ENCODE measurements at places on chromosomes 1 and 21. TPM values are rescaled to one million over a fixed set of nuclear protein-coding genes. Genes with fewer than 3 reads are reported as not detected.
A peak's percentile ranks its signal among the peaks of the same experiment; 100 is the strongest.

The CR1L gene
- total RNA-seq = not detected

The MX1 gene
- total RNA-seq = 60.8 TPM

The SPATA46 gene
- not detected for total RNA-seq

The PTAFR gene
- total RNA-seq = 14.2 TPM

The TCEANC2 gene
- total RNA-seq = 2.1 TPM

The NAV1 gene
- total RNA-seq = 17.1 TPM

The AHDC1 gene
- 2.6 TPM for total RNA-seq

The KCNQ4 gene
- 0.20 TPM for total RNA-seq

The LMX1A gene
- total RNA-seq = not detected

The GBP7 gene
- total RNA-seq = not detected

The NEGR1 gene
- total RNA-seq = 14.9 TPM

GRCh38 chr1:21607549-21608529 lies 61.3 kb downstream of the RAP1GAP start:
- DNase-seq = peak; percentile 73

- DNase-seq = no peak
Observed at GRCh38 chr1:229231754-229232119, 39.2 kb upstream of the RAB4A start.

GRCh38 chr1:47823040-47823808 lies 174.0 kb downstream of the TRABD2B start:
- DNase-seq = no peak

DNA sequence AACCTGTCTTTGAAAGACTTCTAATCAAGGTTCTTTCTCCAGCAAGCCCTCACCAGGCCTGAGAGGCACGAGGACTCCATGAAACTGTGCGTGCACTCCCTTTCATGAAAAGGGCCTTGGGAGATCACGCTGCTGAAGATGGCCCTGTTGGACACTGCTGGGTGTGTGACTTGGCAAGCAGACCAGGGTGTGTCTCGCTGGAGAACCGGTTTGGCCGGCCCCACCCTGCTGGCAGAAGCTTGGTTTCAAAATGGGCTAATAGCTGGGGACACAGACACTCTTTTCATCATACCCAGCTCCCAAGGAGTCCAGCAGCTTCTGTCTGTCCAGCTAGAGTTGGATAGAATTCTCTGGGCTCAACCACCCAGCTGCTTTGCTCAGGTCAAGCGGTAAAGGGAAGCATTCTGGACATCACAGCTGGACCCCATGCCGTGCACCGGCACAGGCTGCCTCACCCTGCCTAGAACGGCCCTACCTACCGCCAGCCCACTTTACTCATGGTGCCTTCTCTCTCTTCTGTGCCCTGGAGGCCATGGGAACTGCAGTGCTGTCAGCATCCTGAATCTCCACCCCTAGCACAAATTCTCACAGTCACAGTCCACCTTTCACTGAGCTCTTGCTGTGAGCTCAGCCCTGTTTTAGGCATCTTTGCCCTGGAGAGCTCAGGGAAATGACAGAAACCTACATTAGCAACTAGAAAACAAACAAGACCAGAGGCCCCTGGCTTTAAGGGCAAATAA lies 24.6 kb downstream of the PKP1 start:
- no peak for DNase-seq

- no peak for DNase-seq
Observed at GRCh38 chr1:234943836-234944402, 184.7 kb downstream of the TOMM20 start.

DNA sequence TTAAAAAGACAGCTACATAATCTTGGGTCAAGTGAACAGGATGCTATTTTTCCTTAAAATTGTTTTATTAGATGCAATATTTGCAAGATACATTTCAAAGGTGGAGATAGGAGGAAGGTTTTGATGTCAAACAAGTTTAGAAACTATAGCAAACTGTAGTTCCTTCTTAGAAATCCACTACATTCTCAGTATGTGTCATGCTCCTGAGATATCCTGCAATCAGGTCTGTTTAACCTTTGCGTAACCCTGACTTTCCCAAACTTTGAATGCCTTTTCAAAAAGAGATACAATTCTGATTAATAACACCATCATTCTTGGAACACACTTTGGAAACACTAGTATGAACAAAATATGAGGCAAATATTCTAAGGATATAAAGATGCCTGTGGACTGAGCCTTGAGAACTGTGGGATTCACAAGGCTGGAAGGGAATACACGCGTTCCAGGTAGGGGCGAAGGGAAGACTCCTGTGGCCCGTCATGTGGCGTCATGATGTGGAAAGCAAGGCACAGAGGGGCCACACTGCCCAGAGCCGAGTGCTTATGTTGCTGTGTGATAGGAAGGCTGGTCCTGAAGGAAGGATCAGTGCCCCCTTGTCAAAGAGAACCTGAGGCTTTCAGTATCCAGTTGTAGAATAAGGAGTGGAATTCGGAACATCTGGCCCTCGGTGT lies 19.6 kb upstream of the TARBP1 start:
- DNase-seq = no peak

DNA sequence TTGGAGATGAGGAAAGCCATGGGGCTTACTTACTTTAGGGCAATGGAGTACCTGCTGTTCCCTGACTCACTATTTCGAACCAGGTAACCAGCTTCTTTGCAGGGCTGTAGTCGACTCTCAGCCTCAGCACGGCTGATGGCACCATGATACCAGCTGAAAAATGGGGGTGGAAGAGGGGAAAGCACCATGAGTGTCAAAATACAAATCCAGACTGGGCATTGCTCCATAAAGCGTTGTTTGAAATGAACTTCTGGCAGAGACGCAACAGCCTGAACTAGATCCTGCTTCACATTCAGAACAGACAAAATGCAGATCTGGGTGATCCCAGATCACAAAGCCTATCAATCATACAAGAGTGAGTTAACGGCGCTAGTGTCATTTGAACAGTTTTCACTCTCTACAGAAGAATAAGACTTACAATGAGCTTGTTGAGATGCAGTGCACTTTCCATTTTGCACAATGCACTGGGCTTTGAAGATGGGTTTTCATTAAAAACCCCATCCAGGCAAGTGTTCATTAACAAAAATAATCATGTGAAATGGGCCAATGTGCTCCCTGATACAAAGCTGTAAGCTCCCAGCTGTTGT lies 16.0 kb upstream of the TDRD10 start:
- no peak for DNase-seq

DNA sequence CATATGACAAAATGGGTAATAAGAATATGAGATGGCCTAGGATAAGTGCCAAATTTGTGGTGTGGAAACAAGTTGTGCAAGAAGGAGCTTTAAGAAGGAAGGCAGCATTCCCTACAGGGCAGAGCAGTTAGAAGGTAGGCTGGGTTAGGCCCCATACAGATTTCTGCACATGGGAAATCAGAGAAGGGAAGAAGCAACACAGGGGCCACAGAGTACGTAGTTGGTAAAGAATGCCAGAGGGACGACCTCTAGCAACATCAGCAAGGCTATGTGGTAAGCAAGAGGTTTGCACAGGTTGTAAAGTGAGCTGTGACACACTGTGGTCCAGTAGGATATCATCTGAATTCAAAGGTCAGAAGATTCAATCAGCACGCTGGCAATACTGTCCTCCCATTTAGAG lies 765.6 kb upstream of the B3GALT2 start:
- no peak for DNase-seq

GRCh38 chr1:166811691-166812090 lies 27.6 kb upstream of the POGK start:
- no peak for DNase-seq

GRCh38 chr1:210347112-210347511 lies 18.4 kb downstream of the HHAT start:
- peak; percentile 28 for DNase-seq

DNA sequence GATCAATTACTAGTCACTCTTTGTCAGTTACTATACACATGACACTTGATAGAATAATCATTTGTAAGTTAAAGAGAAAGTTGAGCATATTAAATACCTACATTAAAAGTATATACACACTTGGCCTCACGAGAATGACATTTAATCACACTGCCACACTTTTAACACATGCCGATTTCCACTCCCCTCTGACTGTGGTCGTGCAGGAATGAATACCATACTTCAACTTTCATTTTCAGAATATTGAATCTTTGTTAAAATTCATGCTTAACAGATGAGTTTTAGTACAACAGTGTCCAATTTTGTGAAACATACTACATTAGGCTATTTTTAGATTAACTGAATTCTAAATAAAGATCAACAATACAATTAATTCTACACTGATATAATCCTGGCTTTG lies 78.2 kb upstream of the SDC3 start:
- no peak for DNase-seq

DNA sequence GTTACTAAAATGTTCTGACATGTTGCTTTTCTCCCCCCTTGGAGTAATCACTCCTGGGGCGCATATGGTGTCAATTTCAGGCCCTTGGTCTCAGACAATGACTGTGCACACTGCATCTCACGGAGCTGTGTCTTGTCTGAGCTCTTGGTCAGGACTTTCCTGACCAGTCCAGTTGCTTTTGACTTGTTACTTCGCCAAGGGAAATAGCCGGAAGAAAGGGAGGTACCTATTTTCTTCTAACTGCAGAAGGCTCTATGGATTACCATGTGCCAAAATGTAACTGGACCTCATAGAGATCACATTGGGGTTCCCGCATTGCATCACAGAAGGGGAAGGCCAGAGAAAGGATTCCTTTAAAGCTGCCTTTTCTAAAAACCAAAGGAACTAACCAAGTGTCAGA lies 68.6 kb downstream of the SPAG17 start:
- no peak for DNase-seq

GRCh38 chr1:94275083-94275482 lies 37.7 kb upstream of the ARHGAP29 start:
- no peak for DNase-seq

DNA sequence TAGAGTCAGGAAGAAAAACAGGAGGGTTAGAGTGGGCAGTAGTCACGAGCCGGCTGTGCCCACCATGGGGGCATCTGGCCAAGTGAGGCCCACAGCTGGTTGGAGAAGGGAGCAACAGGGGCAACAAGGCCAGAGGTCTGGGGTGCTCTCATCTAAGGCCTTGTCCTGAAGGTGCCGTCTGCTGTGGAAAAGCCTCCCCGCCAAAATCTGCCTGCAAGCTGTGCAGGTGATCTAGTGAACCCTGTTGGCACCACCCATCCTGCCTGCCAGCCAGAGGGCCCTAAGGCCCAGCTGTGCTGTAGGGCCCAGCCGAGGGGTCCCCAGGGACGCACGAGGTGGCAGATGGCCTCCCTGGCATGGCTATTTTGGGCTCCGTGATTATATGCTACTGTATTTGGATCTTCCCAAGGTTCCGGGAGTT lies 51.3 kb downstream of the LGR6 start:
- no peak for DNase-seq

- no peak for DNase-seq
Observed at GRCh38 chr1:164040754-164041153, 518.2 kb upstream of the PBX1 start.

- no peak for DNase-seq
Observed at GRCh38 chr1:174021591-174022079, 522 bp downstream of the RC3H1 start.

DNA sequence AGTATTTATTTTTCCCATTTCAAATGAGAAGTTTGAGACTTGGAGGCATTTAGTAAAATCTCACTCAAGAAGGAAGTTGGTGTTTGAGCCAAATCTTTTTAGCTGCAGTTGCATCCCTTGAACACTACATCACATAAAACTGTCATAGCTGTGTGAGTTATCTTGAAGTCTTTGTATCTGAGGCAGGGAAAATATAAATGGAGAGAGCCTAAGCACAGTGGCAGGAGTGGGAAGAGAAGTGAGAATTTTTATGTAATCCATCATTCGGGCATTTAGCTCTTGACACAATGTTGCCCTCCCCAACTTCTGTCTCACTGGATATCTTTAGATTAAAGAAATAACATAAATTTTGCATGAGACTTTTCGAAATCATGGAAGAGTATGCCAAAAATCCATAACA lies 235.4 kb upstream of the GREM2 start:
- DNase-seq = no peak

GRCh38 chr1:156460525-156460924 lies 40.0 kb downstream of the MEF2D start:
- DNase-seq = no peak

DNA sequence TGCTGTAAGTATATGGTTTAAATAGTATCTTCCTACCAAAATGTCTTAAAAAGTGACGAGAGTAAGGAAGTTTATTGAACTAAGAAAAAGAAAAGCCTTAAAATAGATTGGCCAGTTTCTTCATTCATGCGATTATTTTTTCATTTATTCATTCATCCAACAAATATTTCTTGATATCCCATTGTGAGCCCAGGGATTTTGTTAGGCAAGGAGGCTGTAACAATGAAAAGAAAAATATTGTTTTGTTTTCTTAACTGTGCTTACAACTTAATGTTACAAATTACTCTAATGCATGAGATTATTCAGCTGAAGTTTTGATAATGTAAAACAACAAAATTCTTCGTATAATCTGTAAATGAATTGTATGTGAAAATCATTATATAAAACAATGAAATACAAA lies 882.0 kb downstream of the LTN1 start:
- DNase-seq = no peak

DNA sequence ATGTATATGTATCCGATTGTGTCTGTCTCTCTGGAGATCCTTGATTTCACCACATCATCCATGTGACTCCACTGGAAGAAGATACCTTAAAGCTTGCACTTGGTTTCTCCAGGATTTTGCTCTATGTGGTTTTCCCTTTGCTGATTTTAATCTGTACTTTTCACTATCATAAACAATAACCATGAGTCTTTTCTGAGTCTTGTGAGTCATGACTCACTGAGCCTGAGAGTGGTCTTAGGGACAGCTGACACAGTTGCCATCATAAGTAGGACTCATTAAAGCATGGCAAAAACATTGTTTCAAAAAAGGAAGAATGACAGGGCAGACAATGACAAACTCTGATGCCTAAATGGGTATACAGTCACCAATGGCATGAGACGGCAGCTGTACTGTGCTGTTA lies 226.2 kb downstream of the AKT3 start:
- DNase-seq = no peak

DNA sequence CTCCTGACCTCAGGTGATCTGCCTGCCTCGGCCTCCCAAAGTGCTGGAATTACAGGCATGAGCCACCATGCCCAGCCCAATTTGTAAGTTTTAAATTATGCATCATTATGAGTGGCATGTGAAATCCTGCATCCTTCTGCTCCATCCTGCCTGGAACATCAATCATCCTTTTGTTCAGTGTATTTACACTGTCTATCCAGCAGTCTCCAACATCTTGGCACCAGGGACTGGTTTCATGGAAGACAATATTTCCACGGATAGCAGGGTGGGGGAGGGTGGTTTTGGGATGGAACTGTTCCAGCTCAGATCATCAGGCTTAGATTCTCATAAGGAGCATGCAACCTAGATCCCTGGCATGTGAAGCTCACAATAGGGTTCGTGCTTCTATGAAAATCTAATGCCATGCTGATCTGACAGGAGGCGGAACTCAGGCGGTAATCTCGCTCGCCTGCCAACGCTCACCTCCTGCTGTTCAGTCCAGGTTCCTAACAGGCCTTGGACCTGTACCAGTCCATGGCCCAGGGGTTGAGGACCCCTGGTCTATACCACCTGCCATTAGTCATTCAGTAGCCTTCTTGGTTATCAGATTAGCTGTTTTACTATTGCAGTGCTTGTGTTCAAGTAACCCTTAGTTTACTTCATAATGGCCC lies 22.2 kb upstream of the TCEA3 start:
- DNase-seq = no peak

Data from renal cortical epithelial cell (primary cell).